Activated CD4-positive, alpha-beta memory T cell treated with anti-CD3 and anti-CD28 coated beads for 36 hours (primary cell): ENCODE measurements at places on chromosomes 7 and 10. TPM values are rescaled to one million over a fixed set of nuclear protein-coding genes. Genes with fewer than 3 reads are reported as not detected.

The TMEM176A gene
- not detected for total RNA-seq

The HDAC9 gene
- 1.1 TPM for total RNA-seq

The TSC22D4 gene
- 87.8 TPM for total RNA-seq

The UNC5B gene
- total RNA-seq: not detected

The ANXA8L1 gene
- not detected for total RNA-seq

The PPRC1 gene
- 65.9 TPM for total RNA-seq

The INSYN2A gene
- total RNA-seq: not detected

The SRRM3 gene
- not detected for total RNA-seq

The INA gene
- 0.14 TPM for total RNA-seq

The ELN gene
- total RNA-seq: not detected

GRCh38 chr7:85341121-85341520 lies 154.3 kb upstream of the SEMA3D start:
- DNase-seq: no peak

DNA sequence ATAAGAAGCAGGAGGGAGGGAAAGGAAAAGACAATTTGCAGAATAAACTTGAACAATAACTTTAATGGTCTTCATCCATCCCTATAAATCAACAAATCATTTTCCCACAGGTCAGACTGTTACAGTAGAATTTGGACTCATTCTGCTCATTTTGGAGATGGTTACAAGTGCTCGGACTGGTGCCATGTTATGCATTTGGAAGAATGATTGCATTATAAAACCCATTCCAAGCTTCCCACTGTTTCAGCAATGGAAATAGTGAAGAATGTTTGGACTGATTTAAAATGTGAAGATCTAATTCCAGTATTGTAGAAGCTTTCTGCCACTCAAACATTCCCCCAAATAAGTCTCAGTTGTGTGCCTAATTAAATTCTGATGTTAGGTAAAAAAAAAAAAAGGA lies 99.7 kb upstream of the ZEB1 start:
- no peak for DNase-seq

DNA sequence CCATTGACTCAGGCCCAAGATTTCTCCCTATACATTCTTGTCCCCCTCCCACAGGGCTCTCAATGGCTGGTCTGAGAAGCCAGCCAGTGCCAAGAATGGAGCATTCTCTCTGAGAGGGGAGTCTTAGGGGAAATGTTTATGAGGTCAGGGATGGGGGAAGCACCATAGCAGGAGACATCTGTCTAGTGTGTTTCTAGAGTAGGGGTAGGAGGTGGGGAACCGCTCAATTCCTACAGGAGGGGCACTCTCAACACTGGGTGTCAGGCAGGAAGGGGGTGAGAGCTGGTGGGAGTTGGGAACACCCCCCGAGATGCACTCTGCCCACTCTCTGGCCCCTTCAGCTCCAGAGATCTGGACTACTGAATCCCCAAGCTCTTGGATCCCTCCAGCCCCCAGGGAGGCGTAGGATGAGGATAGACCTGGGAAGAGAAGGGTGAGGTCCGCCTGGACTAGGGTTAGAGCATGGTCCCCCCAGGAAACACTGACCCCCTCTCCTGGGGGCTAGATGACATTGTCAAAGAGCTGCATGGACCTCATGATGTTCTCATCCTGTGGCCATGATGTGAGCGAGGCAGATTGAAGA lies 8.7 kb upstream of the OGA start:
- no peak for DNase-seq

GRCh38 chr7:44259547-44260457 lies 59.0 kb downstream of the YKT6 start:
- peak; percentile 45 for DNase-seq

GRCh38 chr7:25319707-25320106 lies 91.4 kb upstream of the NPVF start:
- DNase-seq: no peak

DNA sequence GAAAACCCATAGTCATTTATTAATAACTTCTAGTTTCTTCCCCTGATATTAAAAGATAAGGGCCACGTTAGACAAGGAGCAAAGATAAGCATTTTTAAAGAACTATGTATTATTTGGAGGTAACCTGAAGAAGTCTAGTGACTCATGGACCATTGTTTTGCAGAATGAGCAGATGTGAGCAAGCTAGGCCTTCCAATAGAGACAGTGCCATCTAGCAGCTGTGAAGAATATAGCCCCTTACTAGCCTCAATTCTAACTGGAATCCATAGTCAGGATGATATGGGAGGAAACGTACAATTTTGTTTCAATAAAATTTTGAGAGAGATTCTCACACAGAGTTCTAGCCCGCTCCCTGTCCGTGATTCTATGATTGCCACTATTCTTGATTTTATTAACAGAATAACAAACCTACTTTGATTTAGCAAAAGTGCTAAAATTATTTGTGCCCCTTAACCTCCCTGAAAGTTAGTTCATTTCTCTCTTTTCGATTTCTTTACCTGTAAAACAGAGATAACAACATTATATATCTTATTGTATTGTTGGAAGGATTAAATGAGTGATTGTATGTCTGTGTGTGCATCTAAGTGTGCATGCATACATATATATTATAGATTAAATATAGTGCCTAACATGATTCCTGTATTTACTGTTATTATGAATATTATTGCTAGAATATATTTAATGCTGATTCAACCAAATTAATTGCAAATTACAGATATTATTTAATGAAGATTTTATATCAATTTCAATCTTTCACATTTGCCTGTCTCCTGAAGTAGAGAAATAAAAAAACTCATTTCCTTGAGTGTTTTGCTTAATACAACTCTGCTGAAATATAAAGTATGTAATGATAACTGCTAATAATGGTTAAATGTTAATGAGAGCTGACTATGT lies 22.7 kb downstream of the FAM237B start:
- no peak for DNase-seq

DNA sequence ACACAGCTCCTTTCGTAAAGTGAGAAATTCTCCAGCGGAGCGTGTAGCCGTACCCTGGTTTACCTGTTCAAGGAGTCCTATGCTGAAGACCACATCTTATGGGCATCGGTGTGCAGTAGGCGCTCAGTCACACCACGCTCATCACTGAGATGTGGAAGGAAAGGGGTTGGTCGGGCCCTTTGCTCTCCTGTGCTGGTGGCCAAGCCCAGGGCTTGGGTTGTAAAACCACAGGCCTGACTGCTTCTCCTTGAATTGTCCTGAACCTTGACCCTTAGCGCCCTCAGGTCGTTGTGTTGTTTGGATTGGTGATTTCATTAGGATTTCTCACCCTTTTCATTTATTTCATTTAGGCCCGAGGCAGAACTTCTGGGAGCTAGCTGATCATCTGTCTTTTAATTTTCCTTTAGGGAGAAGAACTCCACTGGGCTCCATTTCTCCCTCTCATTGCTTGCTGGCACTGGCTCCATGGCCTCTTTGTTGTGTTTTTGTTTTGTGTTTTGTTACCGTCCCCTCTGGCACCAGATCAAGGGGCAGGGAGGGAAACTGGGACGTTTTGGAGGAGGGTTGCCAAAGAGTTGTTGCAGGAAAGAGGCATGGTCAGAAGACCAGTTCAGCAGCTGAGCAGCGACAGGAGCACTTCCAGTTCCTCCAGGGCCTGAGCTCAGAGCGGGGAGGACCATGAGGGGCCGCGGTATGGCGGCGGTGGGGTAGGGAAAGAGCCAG lies 511.4 kb upstream of the GALNT17 start:
- DNase-seq: no peak

- no peak for DNase-seq
Observed at GRCh38 chr7:132697003-132697402, 120.7 kb upstream of the PLXNA4 start.

- no peak for DNase-seq
Observed at GRCh38 chr7:158016180-158017097, 571.2 kb downstream of the PTPRN2 start.

GRCh38 chr10:19853831-19854230 lies 37.6 kb downstream of the PLXDC2 start:
- DNase-seq: no peak

- DNase-seq: peak; percentile 76
Observed at GRCh38 chr10:6678211-6678803, 98.2 kb upstream of the PRKCQ start.

GRCh38 chr10:121411004-121411403 lies 187.2 kb downstream of the FGFR2 start:
- DNase-seq: no peak

DNA sequence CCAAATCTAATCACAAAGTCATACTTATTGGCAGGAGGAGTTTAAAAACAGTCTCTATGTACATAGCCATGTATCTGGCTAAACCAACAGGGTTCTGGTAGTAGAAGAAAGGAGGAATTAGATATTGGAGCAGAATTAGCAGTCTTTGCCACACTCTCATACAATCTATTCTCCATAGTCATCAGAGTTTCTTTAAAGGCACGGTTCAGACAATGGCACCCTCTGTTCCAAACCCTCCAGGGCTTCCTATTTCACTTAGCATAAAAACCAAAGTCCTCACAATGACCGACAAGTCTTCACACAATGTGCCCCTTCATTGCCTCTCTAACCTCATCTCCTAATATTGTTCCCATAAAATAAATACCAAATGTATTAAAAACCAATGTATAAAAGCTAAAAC lies 12.7 kb downstream of the ZNF438 start:
- DNase-seq: no peak

- no peak for DNase-seq
Observed at GRCh38 chr10:126736727-126737126, 66.2 kb upstream of the C10orf90 start.

GRCh38 chr7:100173806-100174495 lies 3.2 kb downstream of the GPC2 start:
- DNase-seq: no peak
